ENCODE measurements at places on chromosomes 7 and 10. TPM values are rescaled to one million over a fixed set of nuclear protein-coding genes. Genes with fewer than 3 reads are reported as not detected.

The CLDN3 gene
- 49.9 TPM for total RNA-seq

The GJC3 gene
- total RNA-seq, result 0.27 TPM

The IKZF1 gene
- total RNA-seq, result 0.36 TPM

The TMEM213 gene
- not detected for total RNA-seq

The POR gene
- 91.5 TPM for total RNA-seq

The ZNF488 gene
- total RNA-seq, result 1.0 TPM

The PKD2L1 gene
- total RNA-seq, result 0.38 TPM

The ERVW-1 gene
- not detected for total RNA-seq

The ZCWPW1 gene
- 3.8 TPM for total RNA-seq

The CTBP2 gene
- 183 TPM for total RNA-seq

The CDC14C gene
- 0.22 TPM for total RNA-seq

The NHLRC2 gene
- 43.6 TPM for total RNA-seq

The HMX3 gene
- total RNA-seq, result not detected

DNA sequence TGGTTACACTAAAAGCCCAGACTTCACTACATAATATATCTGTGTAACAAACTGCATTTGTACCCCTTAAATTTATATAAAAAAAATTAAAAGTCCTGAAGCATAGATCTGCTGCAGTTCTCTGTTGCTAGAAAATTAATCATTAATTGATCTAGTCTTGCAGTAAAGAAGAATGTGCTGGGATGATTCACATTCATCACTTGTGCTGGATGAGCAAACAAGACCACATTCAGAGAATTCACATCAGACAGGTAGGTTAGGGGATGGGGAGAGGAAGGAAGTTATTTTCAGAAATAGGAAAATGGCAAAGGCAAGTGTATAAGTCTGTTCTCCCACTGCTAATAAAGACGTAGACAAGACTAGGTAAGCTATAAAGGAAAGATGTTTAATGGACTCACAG lies 1019.0 kb downstream of the KCNMA1 start:
- DNase-seq, result no peak

DNA sequence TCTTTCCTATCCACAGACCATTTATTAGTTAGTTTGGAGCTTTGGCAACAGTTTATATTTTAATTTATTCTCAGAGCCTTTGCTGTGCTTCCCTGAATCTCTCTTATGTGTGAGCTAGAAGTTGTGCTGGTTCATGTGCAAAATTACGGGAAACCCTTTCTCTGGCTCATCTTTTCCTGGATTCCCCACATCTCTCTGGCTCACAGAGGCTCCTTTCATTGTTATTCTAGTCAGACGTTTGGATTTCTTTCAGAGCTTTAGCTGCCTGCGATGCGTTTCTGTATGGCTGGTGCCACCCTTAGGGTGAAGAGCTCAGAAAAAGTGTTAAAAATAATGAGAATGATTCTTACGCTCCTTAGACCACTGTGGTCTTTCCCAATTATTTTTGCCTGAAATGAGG lies 53.3 kb downstream of the TPST1 start:
- no peak for DNase-seq

DNA sequence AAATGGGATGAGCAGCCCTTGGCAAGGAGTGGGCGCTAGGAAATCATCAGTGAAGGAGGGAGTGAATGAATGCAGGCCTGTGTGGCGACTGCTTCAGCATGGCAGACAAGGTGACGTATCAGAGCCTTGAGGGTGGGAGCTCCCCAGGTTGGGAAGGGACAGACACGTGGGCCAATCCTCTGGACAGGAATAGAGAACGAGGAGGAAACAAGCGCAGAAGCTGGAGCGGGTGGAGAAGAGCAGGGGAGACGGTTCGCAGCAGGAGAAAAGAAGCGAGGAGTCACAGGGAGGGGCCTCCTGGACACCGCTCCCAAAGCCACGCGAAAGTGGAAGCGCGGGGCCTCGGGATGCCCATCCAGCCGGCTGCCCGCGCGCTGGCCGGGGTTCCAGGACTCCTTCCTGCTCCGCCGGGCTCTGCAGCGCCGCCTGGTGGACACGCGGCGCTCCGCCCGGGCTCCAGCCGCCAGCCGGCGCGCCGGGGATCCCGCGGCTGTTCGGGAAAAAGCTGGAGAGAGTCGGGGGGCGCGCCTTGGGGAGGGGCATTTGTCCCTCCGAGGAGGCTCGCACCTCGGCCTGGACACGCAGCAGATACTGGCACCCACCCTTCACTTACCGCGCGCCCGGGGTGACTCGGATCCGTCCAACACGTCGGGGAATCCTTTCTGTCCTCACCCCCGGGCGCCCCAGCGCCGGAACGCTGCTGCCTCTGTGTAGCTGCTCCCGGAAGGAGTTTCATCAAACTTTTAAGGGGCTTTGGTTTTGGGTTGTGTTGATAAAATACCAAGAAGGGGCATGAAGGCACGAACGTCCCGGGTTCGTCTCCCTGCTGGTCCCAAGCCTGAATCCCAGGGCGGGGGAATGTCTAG lies 6.3 kb downstream of the ZNF503 start:
- DNase-seq, result peak; percentile 70

GRCh38 chr10:4448030-4448429 lies 378.0 kb upstream of the AKR1E2 start:
- DNase-seq, result no peak

GRCh38 chr10:15335508-15335907 lies 35.6 kb downstream of the FAM171A1 start:
- no peak for DNase-seq

- no peak for DNase-seq
These were observed 308.4 kb upstream of the KLF6 start for GRCh38 chr10:4093438-4093837.

- DNase-seq, result no peak
These were observed 13.3 kb downstream of the SORBS1 start for GRCh38 chr10:95547791-95548435.

- DNase-seq, result no peak
These were observed 21.5 kb downstream of the WASL start for GRCh38 chr7:123727071-123727837.

DNA sequence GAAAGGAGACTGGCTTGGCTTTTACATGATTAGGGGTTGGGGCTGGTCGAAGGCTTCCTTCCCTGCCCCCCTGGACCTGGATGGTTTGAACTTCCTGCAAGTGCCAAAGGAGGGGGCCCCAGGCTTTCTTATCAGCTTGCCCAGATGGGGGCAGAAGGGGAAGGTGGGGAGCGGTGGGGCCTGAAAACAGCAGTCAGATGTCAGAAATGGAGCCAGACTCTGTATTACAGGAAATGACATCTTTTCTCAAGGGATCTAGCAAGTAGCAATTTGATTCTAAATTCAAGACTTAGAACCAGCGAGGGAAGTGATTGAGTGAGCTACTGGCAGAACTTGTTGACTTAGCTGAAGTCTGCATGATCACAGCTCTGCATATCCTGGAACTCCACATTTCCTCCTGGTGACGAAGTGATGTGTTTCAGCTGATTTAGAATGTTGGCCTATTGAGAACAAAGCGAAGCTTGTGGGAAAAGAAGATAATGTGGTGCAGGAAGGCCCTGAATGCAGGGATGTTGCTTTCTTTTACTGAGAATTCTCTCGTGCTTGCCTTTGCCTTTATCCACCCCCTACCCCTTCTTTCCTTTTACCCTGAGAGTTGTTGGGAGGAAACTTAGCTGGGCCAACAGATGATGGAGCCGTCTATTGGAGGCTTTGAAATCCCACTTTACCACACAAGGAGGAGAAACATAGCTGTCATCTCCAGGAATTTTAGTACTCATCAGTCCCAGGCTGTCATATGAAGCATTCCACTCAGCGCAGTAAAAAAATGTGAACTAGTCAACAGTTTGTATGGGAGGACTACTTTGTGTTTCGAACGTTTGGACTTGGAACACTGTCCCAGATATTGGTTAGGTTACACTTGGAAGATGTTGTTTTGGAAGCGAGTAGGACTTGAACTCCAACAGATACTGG lies 43.2 kb downstream of the CCNY start:
- DNase-seq, result no peak

DNA sequence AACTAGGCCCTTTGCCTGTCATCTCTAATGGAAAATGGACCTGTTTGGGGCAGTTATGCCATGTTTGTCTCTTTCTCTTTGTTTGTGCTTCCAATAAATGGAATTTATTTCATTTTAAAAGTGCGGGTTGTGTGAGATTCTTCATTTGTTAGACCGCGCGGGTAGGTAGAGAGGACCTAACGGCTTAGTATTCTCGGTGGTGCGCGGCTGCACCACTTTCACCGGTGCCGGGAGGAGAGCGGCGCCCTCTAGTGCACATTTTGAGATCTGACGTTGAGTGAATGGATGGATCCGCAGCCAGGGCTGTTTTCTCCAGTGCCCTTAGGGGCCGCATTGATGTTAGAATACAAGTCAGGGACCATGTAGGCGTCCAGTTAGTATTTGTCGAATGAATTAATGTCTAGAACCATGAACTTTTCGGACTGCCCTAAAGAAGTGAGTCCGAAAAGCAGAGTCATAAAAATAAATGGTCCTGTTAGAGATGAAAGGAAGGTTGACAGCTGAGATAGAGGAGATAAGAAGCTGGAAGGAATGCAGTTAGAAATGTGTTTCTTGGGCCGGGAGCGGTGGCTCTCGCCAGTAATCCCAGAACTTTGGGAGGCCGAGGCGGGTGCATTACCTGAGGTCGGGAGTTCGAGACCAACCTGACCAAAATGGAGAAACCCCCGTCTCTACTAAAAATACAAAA lies 29.3 kb upstream of the GIMAP8 start:
- peak; percentile 77 for DNase-seq

DNA sequence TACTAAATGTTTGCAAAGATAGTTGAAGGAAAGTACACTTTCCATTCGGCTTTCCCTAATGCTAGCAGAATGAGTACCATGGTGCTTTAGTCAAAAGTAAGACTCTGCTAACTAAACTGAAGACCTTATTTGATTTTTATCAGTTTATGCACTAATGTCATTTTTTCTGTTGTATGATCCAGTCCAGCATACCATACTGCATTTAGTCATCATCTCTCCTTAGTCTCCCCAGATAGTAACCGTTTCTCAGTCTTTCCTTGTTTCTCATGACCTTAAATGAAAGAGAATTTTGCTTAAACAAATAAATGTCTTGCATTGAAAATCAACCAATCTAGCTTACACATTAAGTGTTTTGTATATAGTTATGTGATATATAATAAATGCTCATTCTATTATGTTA lies 529.5 kb upstream of the SEMA3D start:
- DNase-seq, result no peak

- DNase-seq, result no peak
These were observed 119.3 kb upstream of the ZNF746 start for GRCh38 chr7:149616898-149617297.

DNA sequence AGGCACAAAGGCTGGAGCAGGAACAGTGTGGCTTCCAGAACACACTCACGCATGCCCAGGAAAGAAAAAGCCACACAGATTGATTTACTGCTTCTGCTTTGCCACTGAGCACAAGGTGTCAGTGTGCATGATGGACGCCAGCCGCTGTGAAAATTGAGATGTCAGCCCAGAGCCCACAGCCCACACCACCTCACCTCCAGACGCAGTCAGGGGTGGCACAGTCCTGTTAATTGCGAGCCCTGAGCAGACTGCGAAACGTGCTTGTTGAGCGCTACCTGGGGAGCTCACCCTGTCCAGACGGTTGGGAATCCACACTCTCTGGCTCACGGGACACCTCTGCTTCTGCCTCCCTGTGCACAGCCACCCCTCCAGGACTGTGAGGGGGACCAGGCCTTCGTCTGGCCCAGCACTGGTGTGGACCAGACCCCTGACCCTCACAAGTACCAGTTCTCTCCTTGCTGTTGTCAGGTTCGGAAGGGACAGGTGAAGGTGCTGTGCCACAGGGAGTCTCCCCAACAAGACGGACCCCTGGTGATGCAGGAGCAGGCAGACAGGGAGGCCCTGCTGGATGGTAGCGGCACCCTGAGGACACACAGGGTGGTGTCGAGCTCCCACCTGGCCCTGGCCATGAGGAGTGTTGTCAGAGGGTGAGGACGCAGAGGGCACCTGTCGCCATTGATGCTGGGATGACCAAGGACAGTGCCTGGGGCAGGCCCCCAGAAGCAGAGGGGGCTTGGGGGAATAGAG lies 15.3 kb downstream of the RASGEF1A start:
- DNase-seq, result peak; percentile 6

- DNase-seq, result no peak
These were observed 2.7 kb downstream of the HOXA11 start for GRCh38 chr7:27182285-27182841.

- no peak for DNase-seq
These were observed 435.2 kb upstream of the ETV1 start for GRCh38 chr7:14424675-14425074.

GRCh38 chr7:136517971-136518370 lies 350.5 kb upstream of the CHRM2 start:
- no peak for DNase-seq

All from progenitor cell of endocrine pancreas (in vitro differentiated cells).